ENCODE measurements at places on chromosomes 7 and 10.

DNA sequence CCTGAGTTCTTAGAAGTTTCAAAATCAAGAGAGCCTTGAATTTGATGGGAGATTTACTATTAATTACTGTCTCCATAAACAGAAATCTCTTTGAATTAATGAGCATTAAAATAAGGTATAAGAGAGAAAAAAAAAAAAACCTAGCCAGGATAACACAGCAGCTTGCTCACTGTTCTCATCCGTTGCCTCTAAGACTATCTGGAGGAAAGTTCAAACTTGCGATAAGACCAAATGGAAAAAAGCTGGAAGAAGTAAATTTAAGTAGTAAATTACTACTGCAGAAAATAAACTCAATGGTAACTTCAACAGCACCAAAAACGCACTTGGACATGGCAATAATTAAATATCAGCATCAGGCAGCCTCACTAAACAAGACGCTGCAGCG lies 36.7 kb downstream of the GNA12 start:
- no peak for DNase-seq

DNA sequence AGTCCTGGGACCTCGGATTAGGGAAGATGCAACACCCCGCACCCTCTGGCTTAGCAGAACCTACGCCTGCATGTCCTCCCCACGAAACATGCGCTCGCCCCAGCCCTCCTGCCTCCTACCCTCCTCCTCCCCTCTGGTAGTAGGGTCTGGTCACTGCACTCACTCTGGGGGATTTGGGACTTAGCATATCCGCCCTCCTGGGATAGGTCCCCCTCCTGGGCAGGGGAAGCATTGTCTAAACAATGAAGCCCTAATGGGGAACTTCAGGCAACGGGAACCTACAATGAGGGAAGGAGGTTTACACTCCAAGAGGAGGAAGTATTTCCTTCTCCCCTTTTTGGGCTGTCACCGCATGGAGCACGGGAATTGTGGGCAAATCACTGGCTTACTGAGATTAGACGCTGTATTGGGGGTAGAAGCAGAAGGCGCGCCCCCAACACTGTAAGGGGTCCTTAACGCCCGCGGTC lies 892 bp downstream of the CRHR2 start:
- no peak for DNase-seq

DNA sequence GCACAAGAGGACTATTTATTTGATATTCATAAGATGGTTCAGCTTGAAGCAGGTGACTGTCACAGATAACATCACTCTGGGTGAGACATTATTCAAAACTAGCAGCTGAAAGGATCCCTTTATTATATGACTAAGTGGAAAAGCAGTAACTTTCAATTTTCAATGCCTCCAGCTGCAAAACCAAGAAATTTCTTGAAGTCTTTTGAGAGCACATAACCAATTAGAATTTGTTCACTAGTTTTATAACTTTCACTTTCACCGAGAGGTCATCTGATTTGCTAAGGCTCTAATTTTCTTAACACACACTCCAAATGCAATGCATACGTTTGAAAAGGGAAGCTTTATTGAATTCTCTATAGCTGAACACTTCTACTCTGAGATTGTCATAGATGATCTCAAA lies 88.6 kb upstream of the KLF14 start:
- no peak for DNase-seq

GRCh38 chr10:97081621-97082235 lies 104.0 kb downstream of the SLIT1 start:
- DNase-seq: peak; percentile 84

GRCh38 chr10:77638321-77639101 lies 903 bp upstream of the KCNMA1 start:
- DNase-seq: peak; percentile 61

GRCh38 chr10:132593389-132593788 lies 55.8 kb downstream of the INPP5A start:
- no peak for DNase-seq

GRCh38 chr10:817371-817770 lies 114.1 kb downstream of the LARP4B start:
- no peak for DNase-seq

DNA sequence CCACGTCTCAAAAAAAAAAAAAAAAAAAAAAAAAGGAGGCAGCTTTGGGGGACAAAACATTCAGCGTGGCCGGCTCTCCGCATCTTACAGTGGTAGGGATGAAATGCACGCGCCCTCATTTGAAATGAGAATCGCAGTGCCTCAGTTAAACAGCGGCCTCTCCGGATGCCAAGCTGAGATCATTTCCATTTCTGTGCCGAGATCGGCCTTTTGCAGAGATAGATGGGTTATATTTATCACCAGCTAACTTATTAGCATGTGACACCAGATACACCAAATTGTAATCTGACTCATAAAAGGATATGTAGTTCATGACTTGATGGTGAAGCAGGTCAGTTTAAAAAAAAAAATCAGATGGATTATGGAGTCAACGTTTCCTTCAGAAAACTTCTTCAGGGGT lies 138.7 kb downstream of the CUX1 start:
- DNase-seq: no peak
